DMS79 treated with DMSO at 0.1 percent for 48 hours (cell line): ENCODE measurements at places on chromosomes 2 and 18.

DNA sequence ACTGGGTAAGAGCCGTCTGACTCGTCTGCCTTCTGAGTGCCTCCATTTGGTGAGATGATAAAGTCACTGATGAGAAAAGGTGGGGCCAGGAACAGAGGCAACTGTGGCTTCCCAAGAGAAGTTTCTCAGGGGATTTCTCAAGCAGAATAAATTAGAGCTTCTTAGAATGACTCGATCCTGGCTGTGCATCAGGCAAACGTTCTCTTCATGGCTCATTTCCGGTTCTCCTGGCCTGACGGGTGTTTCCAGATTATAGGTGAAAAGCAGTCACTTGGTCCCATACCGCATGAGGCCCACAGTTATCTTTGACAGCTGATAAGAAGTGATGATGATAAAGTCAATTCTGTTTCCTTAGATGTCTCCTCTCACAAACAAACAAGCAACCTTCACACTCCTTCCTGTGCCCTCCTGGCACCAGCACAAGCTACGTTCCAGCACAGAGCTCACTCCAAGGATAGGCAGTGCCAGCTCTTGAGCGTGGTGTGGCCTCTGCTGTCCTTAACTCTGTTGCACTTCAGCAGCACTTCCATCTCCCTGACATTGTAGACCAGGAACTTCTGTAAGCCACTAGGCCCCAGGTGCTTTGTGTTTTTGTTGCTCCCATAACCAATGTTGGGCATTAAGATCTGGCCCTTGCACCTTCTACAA, 37.8 kb upstream of the KCNF1 start:
- peak; percentile 33 for DNase-seq

GRCh38 chr2:117378653-117379052, 435.8 kb upstream of the DDX18 start:
- no peak for DNase-seq

GRCh38 chr2:131036269-131036668, 57.0 kb downstream of the FAM168B start:
- no peak for DNase-seq

- no peak for DNase-seq
These were observed 389.9 kb downstream of the TNS1 start for GRCh38 chr2:217612920-217613319.

DNA sequence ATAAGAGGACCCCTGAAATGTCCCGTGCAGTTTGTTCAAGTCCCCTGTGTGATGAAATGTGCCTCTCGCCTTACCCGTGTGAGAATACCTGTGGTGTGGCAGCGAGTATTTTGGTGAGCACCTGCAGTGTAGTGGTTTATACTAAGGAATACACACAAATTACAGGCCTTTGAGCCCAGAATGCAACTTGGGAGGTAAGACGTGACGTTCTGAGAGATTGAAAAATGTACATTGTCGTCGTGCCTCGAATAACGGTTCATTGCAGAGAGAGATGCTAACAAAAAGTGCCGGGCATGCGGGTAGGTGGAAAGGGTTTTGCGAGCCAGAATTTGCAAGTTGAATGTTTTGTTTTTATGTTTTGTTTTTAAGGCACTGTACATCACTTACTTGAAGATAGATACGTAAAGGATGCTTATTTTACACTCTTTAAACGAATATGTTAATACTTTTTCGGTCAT, 867 bp downstream of the RBBP8 start:
- DNase-seq, result peak; percentile 75

DNA sequence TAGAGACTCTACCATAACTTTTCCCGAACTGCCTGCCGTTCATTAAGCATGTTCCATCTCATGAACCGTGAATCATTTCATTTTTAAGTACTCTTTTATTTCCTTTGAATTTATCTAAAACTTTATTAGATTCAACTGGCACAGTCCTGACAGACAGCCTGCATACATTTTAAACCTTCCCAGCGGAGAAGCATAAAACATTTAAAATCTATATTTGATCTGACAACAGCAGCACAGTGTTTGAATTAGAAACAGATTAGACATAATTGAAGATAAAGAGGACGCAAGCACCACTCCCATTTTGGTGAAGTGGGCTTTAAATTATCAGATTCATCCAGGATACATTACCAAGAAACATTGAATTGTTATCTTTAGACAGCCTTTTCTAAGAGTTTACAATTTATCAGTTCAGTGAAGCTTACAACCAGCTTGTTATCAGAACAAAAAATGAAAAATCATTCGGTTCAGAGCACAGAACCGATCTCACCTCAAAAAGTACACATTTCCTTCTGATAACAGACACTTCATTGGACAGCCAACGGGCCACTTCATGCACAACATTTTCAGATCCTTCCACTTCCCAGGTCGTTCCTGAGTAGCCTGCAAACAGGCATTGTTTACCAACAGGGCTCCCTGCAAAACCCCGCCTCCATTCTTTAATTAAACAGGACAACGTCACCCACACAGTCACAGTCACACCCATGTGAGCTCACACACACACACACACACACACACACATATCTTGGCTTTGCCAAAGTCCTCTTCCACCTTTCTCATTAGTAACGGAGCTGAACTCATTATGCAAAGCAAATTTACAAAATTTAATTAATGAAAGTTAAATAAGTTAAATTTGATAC, 171.2 kb downstream of the SP3 start:
- DNase-seq, result peak; percentile 67

DNA sequence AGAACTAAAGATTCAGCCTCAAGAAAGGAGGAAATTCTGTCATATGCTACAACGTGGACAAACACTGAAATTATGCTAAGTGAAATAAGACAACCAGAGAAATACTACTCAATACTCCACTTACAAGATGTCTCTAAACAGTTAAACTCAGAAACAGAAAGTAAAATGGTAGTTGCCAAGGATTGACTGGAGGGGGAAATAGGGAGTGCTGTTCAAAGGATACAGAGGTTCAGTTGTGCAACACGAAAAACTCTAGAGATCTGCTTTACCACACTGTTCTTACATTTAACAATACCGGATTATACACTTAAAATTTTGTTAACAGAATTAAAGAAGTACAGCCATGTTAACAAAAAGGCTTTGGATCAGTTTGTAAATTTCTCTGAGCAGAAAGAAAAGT, 39.8 kb upstream of the C2orf15 start:
- no peak for DNase-seq

DNA sequence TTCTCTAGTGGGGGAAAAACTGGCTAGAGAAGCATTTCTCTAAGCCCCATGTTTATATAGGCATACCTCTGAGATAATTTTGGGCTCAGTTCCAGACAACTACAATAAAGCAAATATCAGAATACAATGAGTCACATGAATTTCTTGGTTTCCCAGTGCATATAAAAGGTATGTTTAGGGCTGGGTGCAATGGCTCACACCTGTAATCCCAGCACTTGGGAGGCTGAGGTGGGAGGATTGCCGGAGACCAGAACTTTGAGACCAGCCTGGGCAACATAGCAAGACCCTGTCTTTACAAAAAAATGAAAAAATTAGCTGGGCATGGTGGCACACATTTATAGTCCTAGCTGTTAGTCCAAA, 22.2 kb downstream of the TSN start:
- no peak for DNase-seq

DNA sequence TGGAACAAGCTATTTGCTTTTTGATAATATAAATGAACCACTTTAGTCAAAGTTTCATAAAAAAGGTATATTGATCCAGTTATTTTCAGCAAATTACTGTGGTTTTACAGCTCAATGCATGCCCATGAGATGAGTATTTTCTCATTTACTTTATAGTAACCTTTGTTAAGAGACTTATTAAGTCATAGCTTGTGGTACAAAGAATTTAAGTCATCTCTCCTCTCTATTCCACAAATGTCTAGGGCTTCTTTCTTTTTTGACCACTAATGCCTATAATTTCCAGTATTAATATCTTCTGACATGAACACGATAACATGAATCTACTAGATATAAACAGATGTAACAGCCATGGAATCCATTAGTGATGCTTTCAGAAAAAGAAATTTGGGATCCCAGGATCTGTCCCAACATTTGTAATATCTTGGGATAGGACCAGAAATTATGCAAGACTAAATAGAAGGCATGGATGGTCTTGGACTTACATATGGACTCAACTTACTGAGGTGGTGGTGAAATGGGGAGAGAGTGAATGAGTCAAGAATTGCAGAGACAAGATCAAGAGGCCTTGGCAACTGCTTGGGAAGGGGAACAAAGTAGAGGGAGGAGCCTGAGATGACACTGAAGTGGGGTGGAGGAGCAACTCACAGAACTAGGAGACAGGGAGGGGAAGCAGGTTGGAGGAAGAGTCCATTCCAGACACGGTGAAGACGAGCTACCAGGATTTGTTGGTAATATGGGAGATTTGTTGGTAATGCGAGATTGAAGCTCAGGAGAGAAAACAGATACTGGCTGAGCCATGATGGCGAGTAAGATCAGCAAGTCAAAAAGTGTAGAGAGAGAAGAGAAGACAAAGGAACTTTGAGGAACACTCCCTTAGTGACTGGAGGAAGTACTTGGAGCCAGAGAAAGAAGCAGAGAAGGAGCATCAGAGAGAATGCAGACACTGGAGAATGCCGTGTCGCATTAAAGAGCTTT, 42.4 kb upstream of the KDM3A start:
- DNase-seq, result no peak

- peak; percentile 50 for DNase-seq
These were observed 267.7 kb downstream of the PRKCE start for GRCh38 chr2:45919160-45919650.

- no peak for DNase-seq
These were observed 706 bp upstream of the BCL11A start for GRCh38 chr2:60554074-60554645.

- DNase-seq, result no peak
These were observed 393 bp downstream of the IL1R1 start for GRCh38 chr2:102142829-102143449.

DNA sequence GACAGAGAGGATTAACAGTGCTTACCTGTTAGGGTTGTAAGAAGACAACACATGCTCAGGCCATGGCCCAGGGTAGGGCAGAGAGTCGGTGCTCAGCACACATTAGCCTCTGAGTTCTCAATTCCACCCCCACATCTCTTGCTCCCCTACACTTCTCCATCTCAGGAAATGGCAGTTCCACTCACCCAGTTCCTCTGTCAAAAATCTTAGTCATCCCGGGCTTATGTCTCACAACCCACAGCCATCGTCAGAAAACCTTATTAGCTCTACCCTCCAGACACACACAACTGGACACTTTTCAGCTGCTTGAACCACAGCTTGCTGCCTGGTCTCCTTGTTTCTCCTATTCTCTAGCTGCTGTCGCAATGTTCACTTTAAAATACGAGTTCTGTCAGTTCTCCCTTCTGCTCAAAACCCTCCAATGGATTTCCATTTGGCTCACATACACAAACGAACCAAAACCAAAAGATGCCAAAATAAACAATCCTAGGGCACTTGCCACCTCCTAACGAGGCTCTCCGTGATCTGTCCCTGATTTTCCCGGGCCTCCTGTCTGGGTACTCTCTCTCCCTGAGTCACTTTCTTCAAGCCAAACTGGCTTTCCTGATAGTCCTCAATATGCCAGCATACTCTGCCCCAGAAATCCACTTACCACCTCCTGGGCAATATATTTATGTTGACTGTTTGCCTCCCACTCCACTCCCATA, 89.7 kb downstream of the KCTD1 start:
- no peak for DNase-seq

- DNase-seq, result no peak
These were observed 194.3 kb downstream of the HAUS1 start for GRCh38 chr18:46298511-46298910.

- no peak for DNase-seq
These were observed 1377.6 kb upstream of the PIK3C3 start for GRCh38 chr18:40577239-40577980.

DNA sequence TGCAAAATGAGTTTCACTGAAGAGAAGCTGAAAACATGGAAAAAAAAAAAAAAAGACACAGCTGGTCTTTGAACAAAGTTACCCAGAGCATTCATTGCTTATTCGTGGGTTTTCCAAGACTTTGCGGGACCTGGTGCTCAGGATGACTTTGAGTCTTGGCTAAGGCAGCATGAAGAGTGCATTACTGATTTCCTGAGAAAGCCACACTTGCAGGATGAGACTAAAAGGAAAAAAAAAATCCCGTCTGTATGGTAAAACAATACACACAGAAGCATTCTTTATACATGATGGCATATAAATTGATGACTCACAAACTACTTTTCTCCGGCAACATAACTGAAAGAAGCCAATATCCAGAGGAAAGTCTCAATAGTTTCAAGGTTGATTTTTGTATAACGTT, 195.4 kb downstream of the SPP2 start:
- no peak for DNase-seq

GRCh38 chr18:10128921-10129501, 215.2 kb downstream of the VAPA start:
- no peak for DNase-seq

GRCh38 chr2:206780671-206781070, 15.3 kb downstream of the FASTKD2 start:
- DNase-seq, result no peak

GRCh38 chr2:202267495-202267894, 1.9 kb downstream of the NOP58 start:
- no peak for DNase-seq
